Activated naive CD8-positive, alpha-beta T cell treated with anti-CD3 and anti-CD28 coated beads, Interleukin-2, amount 10 ng/mL, durations not matched to agents 7 days and 5 days (primary cell): ENCODE measurements at places on chromosomes 6 and 20. TPM values are rescaled to one million over a fixed set of nuclear protein-coding genes. Genes with fewer than 3 reads are reported as not detected.

DNA sequence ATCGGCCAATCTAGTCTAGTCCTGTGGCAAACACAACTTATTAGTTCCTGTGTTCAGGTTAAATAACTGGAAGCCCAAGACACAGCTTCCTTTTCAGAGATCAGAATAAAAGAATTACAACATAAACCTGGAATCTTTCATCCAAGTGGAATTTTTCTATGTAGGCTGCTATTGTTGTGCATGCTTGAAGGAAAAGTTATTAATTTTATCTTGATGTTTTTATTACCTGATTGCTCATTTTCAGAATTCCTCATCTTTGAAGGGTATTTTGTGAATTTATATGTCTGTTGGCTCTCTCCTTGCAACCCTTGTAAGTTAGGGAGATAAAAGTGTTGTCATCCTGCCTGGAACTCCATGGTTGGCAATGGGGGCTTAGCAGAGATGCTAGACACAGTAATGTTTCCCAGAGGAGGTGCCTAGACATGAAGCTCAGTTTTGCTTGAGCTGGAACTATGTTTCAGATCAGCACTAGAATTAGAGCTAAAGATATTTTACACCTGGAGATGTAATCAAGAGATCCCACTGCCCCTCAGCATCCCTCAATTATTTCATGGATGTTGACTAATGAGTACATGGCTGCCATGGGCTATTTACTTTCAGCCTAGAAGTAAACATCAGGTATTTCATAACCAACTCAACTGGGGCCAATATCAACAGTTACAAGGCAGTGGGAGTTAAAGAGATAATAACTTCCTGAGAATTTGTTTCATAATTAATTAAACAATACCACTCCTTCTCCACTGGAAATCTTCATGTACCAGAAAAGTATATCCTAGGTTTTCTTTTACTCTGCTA, 367.0 kb upstream of the MARCKS start:
- no peak for DNase-seq
- no peaks in the 10 kb centered on the region for H3K36me3 ChIP-seq
- no peaks in the 10 kb centered on the region for H3K4me1 ChIP-seq
- no peak overlapping the region for H3K4me3 ChIP-seq

DNA sequence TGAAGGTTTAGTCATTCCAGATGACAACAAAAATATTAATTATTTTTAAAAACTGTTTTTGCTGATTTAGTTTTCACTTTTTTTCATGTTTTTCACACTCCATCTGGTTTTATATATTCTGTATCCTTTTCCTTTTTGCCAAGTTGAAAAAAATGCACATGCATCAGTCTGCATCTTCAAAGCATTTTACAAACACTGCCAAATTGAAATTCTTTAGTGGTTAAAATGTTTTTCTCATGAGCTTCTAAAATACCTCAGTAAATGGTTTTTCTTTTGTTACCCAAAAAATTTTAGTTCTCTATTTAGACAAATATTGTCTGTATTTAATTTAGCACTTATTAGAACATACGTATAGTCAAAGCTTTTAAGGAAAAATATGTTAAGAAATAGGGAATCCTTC, 386.9 kb upstream of the HSF2 start:
- H3K27ac ChIP-seq = no peak overlapping the region
- peaks cover 4% of the 10 kb centered on the region for H3K4me1 ChIP-seq
- H3K36me3 ChIP-seq = no peaks in the 10 kb centered on the region
- H3K27me3 ChIP-seq = no peaks in the 10 kb centered on the region
- no peak overlapping the region for H3K4me3 ChIP-seq

The ANKRD6 gene
- 18.9 TPM for total RNA-seq

DNA sequence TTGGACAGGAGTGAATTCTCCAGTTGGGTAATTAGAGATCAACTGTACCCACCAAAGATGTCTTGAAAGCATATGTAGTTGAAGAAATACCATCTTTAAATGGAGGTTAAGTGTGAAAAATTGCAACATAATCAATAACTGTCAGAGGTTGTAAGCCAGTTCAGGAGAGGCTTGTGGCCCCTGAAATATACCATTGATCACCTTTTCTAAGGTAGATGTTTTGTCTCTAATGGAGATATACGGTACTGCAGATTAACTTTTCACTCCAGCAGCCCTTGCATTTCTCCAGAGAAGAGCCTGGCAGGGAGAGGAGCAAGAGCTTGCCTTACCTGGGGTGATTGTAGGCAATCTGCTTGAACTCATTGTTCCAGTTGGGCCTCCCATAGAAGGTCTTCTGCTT, 48.8 kb downstream of the NOX3 start:
- no peak overlapping the region for H3K27ac ChIP-seq
- H3K36me3 ChIP-seq = peaks cover 1% of the 10 kb centered on the region
- no peaks in the 10 kb centered on the region for H3K4me1 ChIP-seq
- H3K27me3 ChIP-seq = no peaks in the 10 kb centered on the region
- no peak for DNase-seq

GRCh38 chr6:53095716-53096115, 30.5 kb downstream of the FBXO9 start:
- H3K4me1 ChIP-seq = peaks cover 4% of the 10 kb centered on the region
- H3K27me3 ChIP-seq = no peaks in the 10 kb centered on the region
- no peak overlapping the region for H3K4me3 ChIP-seq
- no peak overlapping the region for H3K27ac ChIP-seq

- no peak overlapping the region for H3K27ac ChIP-seq
- H3K27me3 ChIP-seq = no peaks in the 10 kb centered on the region
- no peak for DNase-seq
- peaks cover 62% of the 10 kb centered on the region for H3K4me1 ChIP-seq
- no peak overlapping the region for H3K4me3 ChIP-seq
Observed at GRCh38 chr20:41165001-41165882, 27.9 kb downstream of the PLCG1 start.

DNA sequence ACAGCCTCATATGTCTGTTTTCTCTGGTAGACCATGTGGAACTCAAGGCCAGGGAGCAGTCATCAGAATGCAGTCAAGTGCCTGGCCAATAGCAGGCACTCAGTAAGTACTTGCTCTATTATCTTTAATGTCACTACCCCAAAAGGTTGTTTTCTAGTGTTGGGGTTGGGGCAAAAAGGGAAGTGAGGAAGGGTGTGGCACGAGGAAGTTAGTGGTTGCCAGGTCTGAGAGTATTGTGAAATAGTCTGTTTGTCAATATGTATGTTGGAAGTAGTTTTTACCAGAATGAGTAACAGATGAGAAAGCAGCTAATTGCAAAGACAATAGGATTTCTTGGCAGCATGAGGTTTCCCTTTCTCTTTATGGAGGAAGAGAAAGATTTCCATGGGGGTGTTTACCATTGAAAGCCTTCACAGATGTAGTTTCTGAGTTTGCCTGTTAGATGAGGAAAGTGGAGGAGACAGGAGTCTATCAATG, 59.5 kb upstream of the ARMH2 start:
- no peaks in the 10 kb centered on the region for H3K27me3 ChIP-seq
- no peak for DNase-seq
- H3K27ac ChIP-seq = peak overlapping the region; percentile 84
- peak overlapping the region; percentile 44 for H3K4me3 ChIP-seq
- H3K36me3 ChIP-seq = peaks cover 47% of the 10 kb centered on the region

- peak overlapping the region; percentile 97 for H3K27ac ChIP-seq
- H3K36me3 ChIP-seq = no peaks in the 10 kb centered on the region
- H3K4me1 ChIP-seq = peaks cover 55% of the 10 kb centered on the region
- DNase-seq = peak; percentile 41
- H3K4me3 ChIP-seq = peak overlapping the region; percentile 89
Observed at GRCh38 chr6:27810768-27811450, 101.3 kb downstream of the OR2B2 start.

The TMEM151B gene
- not detected for total RNA-seq

GRCh38 chr20:59640267-59640666, 35.9 kb downstream of the PHACTR3 start:
- peaks cover 5% of the 10 kb centered on the region for H3K27me3 ChIP-seq
- H3K4me1 ChIP-seq = no peaks in the 10 kb centered on the region
- DNase-seq = no peak
- H3K4me3 ChIP-seq = no peak overlapping the region
- no peaks in the 10 kb centered on the region for H3K36me3 ChIP-seq

GRCh38 chr6:28839443-28840120, 84.2 kb downstream of the TRIM27 start:
- H3K27ac ChIP-seq = no peak overlapping the region
- H3K36me3 ChIP-seq = no peaks in the 10 kb centered on the region
- H3K27me3 ChIP-seq = peaks cover 35% of the 10 kb centered on the region
- H3K4me1 ChIP-seq = peaks cover 19% of the 10 kb centered on the region
- DNase-seq = no peak

- no peak overlapping the region for H3K4me3 ChIP-seq
- no peak for DNase-seq
- peaks cover 29% of the 10 kb centered on the region for H3K36me3 ChIP-seq
- peaks cover 60% of the 10 kb centered on the region for H3K4me1 ChIP-seq
- peak overlapping the region; percentile 40 for H3K27ac ChIP-seq
- no peaks in the 10 kb centered on the region for H3K27me3 ChIP-seq
Observed at GRCh38 chr6:6650839-6651238, 62.3 kb downstream of the LY86 start.

The MCCD1 gene
- total RNA-seq = not detected

DNA sequence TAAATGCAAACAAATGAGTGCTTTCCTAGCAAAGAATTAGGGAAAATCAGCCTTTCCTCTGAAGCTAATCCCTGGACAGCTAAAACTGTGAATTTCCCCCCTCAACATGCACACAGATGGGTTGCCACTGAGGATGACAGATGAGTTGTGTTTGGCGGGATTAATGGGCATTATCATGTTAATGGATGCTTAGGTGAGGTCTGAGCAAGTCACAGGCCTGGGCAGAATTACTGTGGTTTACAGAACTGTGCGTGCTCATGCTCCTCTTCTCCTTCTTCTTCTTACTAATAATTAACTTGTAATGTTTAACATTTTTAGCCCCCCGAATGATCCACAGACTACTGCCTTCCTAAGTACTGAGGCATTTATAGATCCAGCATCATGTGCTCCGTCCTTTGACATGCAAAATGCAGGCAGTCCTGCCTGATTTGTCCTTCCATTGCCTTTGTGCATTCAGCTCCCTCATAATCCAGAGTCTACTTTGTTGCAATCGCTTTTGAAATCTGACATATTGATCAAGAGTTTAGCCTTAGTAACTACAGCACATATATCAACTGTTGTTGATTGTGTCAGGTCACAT, 753.4 kb upstream of the MMS22L start:
- no peaks in the 10 kb centered on the region for H3K36me3 ChIP-seq
- no peak overlapping the region for H3K4me3 ChIP-seq
- H3K27ac ChIP-seq = no peak overlapping the region

The SERINC1 gene
- 83.5 TPM for total RNA-seq

GRCh38 chr20:19543101-19543500, 215.0 kb upstream of the RIN2 start:
- H3K4me3 ChIP-seq = peak overlapping the region; percentile 19
- peaks cover 13% of the 10 kb centered on the region for H3K4me1 ChIP-seq
- H3K27me3 ChIP-seq = no peaks in the 10 kb centered on the region

The TGM6 gene
- total RNA-seq = not detected

The KIAA1755 gene
- total RNA-seq = not detected
